Panc1 (cell line): ENCODE measurements at places on chromosomes 4 and X. TPM values are rescaled to one million over a fixed set of nuclear protein-coding genes. Genes with fewer than 3 reads are reported as not detected.

Gene IL15
- total RNA-seq: 2.7 TPM

DNA sequence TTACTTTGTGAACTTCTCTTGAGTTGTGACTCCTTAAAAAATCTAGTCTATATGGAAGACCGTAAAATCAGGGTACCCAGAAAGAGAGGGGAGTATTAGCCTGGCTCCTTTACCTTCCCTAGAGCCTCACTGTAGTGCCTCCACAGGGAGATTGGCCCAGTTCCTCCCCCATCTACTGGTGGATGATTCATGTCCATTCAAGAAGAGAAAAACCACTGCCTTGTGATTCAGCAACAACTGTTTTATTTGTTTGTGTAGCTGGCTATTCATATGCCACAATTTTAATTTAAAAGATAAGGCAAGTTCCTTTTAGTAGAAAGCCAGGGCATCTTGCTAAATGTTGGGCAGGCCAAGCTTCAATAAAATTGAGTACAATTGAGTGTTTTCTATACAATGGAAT, 221.8 kb upstream of the KCNIP4 start:
- no peak for DNase-seq

GRCh38 chrX:103063191-103063845, 653 bp downstream of the BEX1 start:
- no peak for DNase-seq

Gene TMPRSS11D
- not detected for total RNA-seq

GRCh38 chr4:15652191-15652590, 3.0 kb downstream of the FBXL5 start:
- no peak for DNase-seq

- no peak for DNase-seq
These were observed 147.9 kb downstream of the LRBA start for GRCh38 chr4:150867148-150867547.

DNA sequence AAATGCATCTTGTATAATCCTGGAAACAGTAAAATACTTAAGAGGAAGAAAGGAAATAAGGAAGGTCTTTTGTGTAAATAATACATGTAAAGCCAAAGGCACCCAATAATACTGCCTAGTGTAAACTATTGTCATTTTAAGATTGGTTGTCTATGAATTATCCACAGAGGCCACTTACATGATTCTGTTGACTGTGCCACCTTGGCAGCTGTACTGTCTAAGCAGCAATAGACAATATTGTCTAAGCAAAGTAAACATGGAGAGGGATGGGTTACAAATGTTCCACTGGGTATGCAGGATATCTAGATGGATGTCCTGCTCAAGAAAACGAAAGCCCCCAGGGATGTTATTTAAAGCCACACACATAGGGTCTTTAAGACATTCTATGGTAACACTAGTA, 19.4 kb downstream of the BEND4 start:
- no peak for DNase-seq

- DNase-seq: no peak
These were observed 88.4 kb upstream of the AFF2 start for GRCh38 chrX:148412006-148412405.

Gene FATE1
- not detected for total RNA-seq

- DNase-seq: no peak
These were observed 19.5 kb downstream of the AP1AR start for GRCh38 chr4:112251019-112251643.

Gene ARHGAP36
- total RNA-seq: not detected
